ENCODE measurements at places on chromosomes 6 and 20. TPM values are rescaled to one million over a fixed set of nuclear protein-coding genes. Genes with fewer than 3 reads are reported as not detected.

FAM162B gene
- 2.4 TPM for total RNA-seq

IL17A gene
- not detected for total RNA-seq

ROS1 gene
- not detected for total RNA-seq

NRSN1 gene
- total RNA-seq: not detected

PRKN gene
- 8.4 TPM for total RNA-seq

CD2AP gene
- total RNA-seq: 9.5 TPM

AIF1 gene
- total RNA-seq: not detected

C6orf141 gene
- 2.2 TPM for total RNA-seq

SSR1 gene
- total RNA-seq: 150 TPM

SAPCD1 gene
- total RNA-seq: 0.44 TPM

NTSR1 gene
- not detected for total RNA-seq

MATN4 gene
- not detected for total RNA-seq

CMTR1 gene
- 22.0 TPM for total RNA-seq

PHACTR3 gene
- not detected for total RNA-seq

PRL gene
- total RNA-seq: not detected

DEFB124 gene
- total RNA-seq: not detected

ZBP1 gene
- not detected for total RNA-seq

DST gene
- total RNA-seq: 170 TPM

ADGB gene
- total RNA-seq: not detected

RAB44 gene
- not detected for total RNA-seq

C6orf15 gene
- 0.49 TPM for total RNA-seq

HSD17B8 gene
- total RNA-seq: 2.2 TPM

SEL1L2 gene
- not detected for total RNA-seq

KCNG1 gene
- 2.8 TPM for total RNA-seq

MCHR2 gene
- not detected for total RNA-seq

RARS2 gene
- total RNA-seq: 27.3 TPM

DOK5 gene
- total RNA-seq: 15.8 TPM

SPATA25 gene
- total RNA-seq: 1.7 TPM

FAM83C gene
- not detected for total RNA-seq

SPEF1 gene
- not detected for total RNA-seq

UBD gene
- total RNA-seq: not detected

ZNF831 gene
- not detected for total RNA-seq

GJA1 gene
- total RNA-seq: 71.6 TPM

TMEM244 gene
- not detected for total RNA-seq

SCP2D1 gene
- total RNA-seq: not detected

C6orf52 gene
- total RNA-seq: not detected

PI16 gene
- total RNA-seq: not detected

ASIP gene
- total RNA-seq: not detected

PABPC1L gene
- total RNA-seq: 7.4 TPM

SLC12A5 gene
- total RNA-seq: not detected

FOXS1 gene
- not detected for total RNA-seq

HLA-DRB1 gene
- 0.37 TPM for total RNA-seq

SPATA2 gene
- total RNA-seq: 3.3 TPM

C20orf141 gene
- total RNA-seq: 1.2 TPM

MAS1 gene
- total RNA-seq: 0.05 TPM

HSPA1B gene
- total RNA-seq: 110 TPM

VGLL2 gene
- not detected for total RNA-seq

KCNB1 gene
- 0.94 TPM for total RNA-seq

PACSIN1 gene
- not detected for total RNA-seq

ANGPT4 gene
- total RNA-seq: 0.05 TPM

Data from cardiac ventricle fibroblast (primary cell).